ENCODE measurements at places on chromosomes 2 and 18. TPM values are rescaled to one million over a fixed set of nuclear protein-coding genes. Genes with fewer than 3 reads are reported as not detected.

Gene MXD1
- polyA plus RNA-seq: 7.8 TPM

Gene IL36A
- not detected for polyA plus RNA-seq

DNA sequence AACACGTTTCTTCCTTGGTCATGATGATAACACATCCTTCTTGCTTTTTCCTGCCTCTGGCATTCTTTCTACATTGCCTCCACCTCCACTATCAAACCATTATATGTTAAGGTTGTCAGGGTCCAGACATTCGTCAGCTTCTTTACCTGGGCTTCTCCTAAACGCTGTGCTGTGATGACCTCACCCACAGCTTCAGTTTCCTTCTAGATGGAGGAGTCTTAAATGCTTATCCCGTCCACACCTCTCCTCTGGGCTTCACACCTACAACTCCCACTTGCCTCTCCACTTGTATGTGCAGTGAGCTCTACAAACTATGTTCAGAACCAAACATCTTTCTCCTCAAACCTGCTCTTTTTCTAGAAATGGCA, 666 bp upstream of the STAT1 start:
- DNase-seq: no peak

GRCh38 chr2:66034467-66034866, 400.5 kb upstream of the MEIS1 start:
- DNase-seq: no peak

DNA sequence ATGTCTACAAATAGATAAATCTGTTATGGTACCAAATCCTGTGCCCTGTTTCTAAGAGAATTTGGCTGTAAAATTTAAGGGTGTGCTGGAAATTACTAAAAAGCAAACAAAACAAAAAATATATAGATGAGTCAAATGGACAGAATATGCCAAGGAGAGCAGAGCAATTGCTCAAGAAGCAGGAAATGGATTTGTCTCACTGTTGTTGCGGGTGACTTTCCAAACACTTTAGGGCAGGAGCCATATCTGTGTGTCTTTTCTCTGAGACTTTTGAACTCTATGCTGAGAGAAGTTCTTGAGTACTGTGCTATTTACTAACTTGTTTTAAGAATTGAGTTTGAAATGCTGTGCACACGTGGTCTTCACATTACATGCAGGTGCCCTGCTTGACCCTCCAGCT, 221.7 kb downstream of the PHLPP1 start:
- no peak for DNase-seq

GRCh38 chr2:160293391-160294091, 93.5 kb upstream of the ITGB6 start:
- no peak for DNase-seq

DNA sequence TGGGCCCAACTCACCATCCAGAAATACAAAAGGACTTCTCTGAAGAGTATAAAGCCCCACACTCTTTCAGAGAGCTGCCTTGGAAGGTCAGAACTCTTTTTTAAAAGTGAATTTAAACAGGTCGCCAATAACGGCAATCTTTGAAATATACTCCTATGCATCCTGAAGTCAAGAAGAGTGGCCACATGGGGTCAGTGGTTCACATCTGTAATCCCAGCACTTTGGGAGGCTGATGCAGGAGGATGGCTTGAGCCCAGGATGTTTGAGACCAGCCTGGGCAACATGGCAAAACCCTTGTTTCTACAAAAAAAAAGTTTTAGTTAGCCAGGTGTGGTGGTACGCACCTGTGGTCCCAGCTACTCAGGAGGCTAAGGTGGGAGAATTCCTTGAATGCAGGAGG, 68.1 kb upstream of the FZD7 start:
- DNase-seq: no peak

Gene DYNAP
- polyA plus RNA-seq: 0.09 TPM

GRCh38 chr2:120883607-120884440, 148.2 kb downstream of the GLI2 start:
- DNase-seq: no peak

- DNase-seq: no peak
Observed at GRCh38 chr2:176004934-176005333, 2.9 kb upstream of the LNPK start.

Gene REG3G
- not detected for polyA plus RNA-seq

Gene FHOD3
- polyA plus RNA-seq: 38.6 TPM

DNA sequence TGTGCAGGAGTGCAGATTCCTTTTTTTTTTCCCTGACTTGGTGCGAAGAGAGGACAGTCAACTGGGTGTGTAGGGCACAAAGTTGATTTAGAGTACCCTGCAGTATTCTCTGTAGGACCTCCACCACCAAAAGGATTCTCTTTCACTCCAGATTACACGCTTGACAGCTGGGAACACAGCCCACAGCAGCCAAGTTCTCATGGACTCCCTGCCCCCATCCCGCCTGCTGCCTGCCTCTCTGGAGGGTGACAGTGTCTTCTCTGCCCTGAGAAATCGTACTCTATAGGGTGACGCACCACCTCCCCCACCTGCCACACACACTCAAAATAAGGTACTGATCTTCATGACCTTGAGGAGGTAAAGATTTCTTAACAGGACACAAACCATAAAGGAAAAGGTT, 26.6 kb upstream of the IHH start:
- no peak for DNase-seq

DNA sequence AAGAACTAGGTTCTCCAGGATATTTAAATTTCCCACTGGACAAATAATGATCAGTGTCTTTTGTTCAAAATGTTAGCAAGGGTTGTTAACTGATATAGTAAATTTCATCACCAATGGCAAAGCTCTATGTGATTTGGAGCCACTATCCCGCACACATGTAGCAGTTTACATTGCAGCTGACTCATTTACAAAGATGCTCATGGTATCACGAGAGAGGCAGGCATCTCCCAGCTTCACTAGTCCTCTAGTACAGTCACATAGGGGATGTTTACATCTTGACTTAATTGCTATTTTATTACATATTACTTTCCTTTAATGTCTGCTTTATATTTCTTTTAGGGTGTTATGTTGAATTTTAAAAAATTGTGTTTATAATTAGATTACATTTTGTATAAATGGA, 30.7 kb downstream of the KCNE4 start:
- DNase-seq: no peak

- no peak for DNase-seq
Observed at GRCh38 chr18:35920623-35921022, 51.9 kb upstream of the RMP24 start.

Gene B3GNT7
- 0.26 TPM for polyA plus RNA-seq

DNA sequence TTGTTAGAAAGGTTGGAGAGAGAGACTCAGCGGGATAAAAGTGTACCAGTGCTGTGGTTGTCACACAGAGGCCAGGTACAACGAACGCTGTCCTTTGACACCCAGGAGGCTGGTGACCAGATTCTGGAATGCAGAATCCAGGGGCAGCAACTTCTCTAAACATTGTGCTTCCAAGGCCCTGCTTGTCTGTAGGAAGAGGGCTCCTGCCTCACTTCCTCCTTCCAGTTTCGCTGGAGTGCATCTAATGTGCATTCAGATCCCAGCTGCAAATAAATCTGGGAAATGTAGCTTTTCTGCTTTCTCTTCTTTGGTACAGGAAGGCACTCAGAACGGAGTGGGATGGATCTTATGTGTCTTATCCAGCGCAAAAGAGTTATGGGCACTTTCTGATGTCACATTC, 171.8 kb upstream of the ATP5MC3 start:
- DNase-seq: no peak

Gene MAP2
- polyA plus RNA-seq: 12.2 TPM

GRCh38 chr18:11154368-11154989, 5.1 kb upstream of the PIEZO2 start:
- no peak for DNase-seq

Gene GCA
- 16.1 TPM for polyA plus RNA-seq

DNA sequence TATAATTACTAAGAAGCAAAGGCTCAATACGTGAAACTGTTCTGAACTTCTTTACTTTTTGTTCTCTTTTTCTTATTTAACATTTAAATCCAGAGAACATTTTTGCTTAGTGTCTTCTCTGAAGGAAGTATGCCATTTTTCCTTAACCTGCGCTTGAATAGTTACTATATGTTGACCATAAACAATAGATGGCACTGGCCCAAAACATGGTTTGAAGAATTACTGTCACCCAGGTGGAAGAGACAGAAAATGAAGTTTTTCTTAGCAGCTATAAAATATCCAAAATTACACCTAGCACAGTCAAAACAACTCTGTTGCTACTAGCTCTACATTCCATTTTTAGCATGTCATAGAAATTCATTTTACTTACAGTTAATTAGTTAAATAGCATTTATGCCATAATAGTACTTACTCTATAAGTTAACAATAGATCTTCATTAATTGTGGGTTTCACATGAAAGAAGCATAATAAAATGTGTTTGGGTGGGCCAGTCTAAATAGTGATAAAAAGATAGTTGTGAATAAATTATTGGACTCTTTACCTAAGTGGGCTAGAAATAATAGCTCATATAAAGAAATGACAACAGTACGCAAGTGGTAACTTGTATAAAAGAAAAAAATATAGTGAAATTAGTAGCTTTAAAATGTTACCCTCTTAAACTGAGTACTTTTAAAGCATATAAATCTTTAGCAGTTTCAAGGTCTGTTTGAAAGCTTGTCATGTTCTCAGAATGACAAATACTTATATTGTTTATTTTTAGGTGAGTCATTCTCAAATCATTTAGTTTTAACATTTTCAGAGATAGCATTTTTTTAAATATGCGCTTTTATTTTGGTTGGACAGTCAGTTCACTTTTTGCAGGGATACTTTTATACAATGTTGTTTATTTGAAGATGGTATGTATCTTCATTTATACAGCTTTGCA, 3.7 kb downstream of the ETAA1 start:
- no peak for DNase-seq

Gene MLPH
- polyA plus RNA-seq: 3.0 TPM

DNA sequence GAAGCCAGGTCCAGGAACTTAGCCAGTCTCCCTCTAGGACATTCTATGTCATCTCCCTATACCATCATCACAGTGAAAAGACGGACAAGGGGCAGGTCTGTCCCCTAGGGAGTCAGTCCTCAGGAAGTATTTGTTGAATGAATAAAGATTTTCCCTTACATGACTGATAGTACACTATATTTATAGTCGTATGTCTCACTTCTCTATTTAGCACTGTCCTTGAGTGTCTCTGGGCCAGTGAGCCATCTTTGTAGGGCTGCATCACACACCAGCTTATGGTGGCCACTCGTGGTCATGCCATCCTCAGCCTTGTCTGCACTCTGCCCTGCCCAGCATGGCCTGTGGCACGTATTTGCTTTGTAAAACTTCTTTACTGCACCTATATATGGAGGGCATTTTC, 25.8 kb downstream of the PTPN18 start:
- DNase-seq: no peak

Gene TPRKB
- 50.7 TPM for polyA plus RNA-seq

- DNase-seq: no peak
Observed at GRCh38 chr2:156242874-156243273, 89.6 kb downstream of the NR4A2 start.

DNA sequence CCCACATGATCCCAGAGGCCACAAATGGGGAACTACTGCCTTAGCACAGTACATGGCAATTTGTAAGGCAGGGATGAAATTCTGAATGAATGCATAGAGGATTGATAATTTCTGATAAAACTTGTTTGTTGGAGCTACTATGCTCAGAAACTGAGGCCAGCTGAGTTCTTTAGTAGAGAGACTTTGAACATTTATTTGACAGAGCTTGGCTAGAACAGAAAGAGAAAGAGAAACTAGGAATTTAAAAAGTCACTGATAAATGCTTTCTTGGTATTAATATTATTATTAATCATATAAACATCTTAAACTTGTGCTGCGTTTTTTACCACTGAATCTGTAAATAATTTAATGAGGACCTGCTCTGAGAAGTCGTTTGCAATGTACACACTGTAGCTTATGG, 923.7 kb upstream of the CNTNAP5 start:
- DNase-seq: no peak

Gene DYSF
- 196 TPM for polyA plus RNA-seq
